GM23338 (cell line): ENCODE measurements at places on chromosomes 3 and 15.

DNA sequence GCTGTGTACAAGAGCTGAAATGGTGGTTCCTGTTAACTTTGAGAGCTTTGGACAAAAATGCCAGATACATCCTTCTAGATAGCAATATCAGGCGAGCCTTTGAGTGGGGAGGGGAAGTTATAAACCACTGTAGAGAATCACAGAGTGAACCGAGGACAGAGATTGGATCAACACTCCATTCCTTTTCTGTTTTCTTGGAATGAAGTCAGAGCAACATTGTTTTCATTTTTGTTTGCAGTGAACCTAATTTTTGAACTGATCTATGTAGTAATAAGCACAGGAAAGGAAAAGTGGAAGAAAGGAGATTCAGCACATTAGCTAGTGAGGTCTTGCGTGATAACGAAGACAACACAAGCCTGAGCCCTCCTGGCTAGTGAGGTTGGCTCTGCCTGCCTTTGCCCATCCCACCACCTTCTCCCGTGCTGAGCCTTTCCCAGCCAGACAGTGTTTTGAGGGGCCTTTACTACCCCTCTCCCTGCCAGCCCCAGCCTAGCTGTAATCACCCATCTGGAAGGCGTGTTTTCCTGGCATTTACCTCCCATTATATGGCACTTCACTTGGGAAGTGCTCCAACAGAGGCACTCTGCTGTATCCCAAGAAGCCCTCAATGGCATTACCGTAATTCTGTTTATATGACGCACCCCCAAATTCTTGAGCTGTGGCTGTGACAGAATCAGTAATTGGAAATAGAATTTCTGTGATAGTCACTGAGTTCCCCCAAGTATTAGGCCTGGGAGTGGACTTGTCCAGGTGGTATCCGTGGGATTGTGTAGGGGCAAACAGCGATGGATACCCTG, 129.8 kb downstream of the CACNA1D start:
- DNase-seq = no peak

DNA sequence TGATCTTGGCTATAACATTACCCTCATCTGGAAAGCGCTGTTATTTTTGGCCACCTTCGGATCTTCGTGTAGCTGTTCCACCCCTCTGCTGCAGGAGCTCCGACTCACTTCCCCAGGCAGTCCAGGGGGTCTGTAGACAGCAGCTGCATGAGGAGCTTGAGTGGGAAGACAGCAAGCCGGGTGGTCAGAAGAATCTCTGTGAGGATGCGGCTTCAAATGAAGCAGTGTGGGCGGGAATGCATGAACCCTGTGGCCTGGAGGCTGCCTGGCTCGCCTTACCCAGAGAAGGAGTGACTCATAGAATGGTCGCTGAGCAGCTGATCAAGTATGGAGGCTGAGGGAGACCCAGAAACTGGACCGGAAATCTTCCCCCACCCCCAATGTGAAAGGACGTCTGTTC, 45.2 kb upstream of the NR2F2 start:
- DNase-seq = no peak

DNA sequence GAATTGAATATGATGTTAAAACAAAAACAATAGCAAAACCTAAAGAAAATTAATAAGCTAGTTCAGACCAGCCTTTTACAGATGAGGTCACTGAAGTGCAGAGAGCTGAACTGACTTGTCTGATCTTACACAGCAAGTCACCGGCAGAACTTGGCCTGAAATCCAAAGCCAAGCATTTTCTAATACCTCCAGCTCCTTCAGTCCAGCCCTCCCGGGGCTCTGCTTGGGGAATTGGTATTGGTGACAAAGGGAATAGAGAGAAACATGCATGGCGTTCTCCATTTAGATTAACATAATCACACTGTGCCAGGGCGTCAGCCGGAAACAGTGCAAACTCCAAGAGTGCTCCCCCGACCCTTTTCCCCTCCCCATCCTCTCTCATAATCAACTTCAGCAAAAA, 14.1 kb upstream of the ZSCAN2 start:
- peak; percentile 32 for DNase-seq

DNA sequence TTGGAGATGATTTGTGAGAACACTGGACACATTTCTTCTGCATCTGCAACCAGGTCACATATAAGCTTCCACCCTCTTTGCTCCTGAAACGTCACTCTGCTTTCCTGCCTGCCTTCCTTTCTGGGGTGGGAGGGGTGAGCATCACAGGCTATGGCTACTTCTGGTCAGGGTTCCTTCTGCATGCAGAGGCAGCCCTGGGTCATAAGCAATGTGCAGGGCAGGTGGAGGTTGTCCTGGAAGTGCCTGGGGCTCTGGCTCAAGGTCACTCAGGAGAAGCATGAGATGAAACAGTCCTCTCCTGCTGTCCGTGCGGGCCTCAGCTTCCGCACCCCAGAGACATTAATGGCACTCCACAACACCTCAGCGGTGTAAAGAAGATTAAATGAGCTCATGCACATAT, 15.1 kb downstream of the SLC6A20 start:
- DNase-seq = no peak

DNA sequence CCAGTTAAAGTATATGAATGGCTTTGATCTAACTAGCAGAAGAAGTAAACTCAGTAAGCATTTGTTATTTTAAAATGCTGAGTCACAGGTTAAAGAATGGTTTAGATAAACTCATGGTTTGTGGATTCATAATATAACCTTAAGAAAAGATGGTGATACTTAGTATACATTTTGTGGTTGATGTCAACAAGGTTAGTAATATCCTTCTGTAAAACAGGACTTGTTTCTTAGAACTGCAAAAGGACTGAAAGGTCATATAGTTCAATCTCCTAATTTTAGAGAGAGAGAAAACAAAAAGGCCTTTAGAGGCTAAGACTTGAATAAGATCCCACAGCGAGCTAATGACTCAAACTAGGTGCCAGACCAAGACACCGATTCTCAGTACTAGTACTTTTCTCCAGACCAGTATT, 50.0 kb downstream of the STRIT1 start:
- DNase-seq = no peak

DNA sequence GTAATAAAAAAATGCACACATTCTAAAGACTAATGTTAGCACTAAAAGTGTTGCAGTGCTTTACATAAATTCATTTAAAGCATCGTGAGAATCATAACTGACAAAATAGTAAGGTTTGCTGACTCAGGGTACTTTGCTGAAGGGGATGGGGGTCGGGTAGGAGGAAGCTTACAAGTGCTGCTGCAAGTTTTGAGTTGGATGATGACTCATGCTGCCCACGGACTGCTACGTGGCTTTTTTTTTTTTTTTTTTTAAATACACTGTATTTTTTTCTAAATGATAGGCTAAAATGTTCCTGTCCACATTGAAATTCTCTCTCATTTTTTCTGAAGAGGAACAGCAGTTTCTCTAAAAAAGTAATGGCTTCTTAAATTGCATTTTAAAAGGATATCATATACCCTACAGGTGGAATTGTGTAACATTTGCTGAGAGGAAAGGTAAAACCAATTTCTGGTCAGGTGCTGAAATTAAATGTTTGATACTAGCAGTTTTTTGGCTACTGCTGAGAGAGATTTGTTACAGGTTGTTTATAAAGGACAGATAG, 2.2 kb downstream of the MAPK6 start:
- peak; percentile 50 for DNase-seq
